Activated T-helper 1 cell treated with Interleukin-2 at 50 U/mL for 16 hours (primary cell): ENCODE measurements at places on chromosomes 1 and 21.

- no peak for DNase-seq
Measured at GRCh38 chr1:111906111-111906510, 83.4 kb downstream of the KCND3 start.

DNA sequence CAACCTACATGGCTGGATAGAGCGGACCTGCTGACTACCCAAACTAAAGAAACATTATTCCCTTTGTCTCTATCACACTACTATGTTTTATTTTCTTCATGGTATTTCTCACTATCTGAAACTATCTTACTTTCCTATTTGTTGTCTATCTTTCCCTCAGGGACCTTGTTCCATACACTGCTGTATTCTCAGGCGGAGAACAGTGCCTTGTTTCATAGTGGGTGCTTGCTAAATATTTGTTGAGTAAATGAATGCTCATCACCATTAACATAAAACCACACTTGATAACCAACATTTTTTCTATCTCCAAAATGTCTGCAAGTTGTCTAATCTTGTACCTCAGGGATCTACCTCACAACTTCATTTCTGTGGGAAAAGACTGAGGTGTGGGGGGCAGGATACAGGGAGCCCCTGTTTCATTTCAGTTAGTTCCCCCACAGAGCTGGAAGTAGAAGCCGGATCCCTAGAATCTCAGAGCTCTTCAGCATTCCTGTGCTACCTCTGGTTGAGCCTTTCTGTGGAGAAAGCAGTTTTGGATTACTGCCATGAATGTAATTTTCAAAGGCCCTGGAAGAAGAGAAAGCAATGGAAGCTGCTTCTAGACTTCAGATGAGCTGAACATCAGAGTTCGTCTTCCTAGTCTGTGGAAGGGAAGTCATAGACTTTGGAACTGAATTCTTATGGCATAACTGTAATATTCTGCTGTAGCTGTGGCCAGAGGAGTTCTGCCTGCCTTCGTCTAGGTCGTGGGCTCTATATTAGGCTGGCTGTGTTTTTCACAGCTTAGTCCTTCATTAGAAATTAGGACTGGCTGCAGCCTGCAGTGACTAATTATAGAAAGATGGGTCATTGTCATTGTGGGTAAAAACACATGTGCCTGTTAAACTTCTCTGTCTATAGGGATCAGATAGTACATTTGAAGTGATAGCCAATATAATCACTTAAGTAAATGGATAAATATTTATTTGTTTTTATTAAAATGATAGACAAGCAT, 293.2 kb upstream of the SGIP1 start:
- DNase-seq: no peak

GRCh38 chr21:46094401-46095082, 3.4 kb upstream of the COL6A2 start:
- no peak for DNase-seq

- DNase-seq: no peak
Measured at GRCh38 chr1:223774134-223774814, 61.9 kb downstream of the CAPN2 start.

DNA sequence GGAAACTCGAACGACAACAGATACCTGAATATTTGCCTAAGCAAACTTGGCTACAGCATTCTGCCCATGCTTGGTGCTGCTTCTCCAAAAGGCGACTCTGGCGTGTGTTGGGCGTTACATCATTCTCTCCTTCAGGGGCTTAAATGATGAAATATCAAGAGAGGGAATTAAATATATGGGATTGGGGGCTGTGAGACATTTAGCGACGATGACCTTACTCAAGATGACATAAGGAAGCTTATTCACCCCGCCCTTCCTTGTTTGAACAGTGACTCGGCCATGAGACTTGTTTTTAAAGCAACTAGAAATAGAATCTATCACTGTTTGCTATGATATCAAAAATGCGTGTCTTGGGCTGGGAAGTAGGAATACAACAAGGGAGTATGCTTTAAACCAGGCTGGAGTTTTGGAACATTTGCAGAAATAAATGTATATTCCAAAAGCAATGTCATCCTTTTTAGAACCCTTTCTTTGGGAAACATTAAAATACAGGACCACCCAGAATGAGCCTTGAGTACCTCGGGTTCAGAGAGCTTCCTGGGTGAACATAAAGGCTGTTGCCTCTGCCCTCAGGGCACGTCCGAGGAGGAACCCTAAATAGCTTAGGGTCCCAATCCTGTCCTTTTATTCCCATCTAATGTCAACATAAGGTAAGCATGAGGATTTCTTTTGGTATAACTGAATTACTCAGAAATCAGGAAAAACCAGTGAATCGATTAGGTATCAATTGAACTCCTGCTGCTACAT, 123.3 kb upstream of the SLC45A1 start:
- DNase-seq: no peak

GRCh38 chr1:227786673-227787512, 28.6 kb upstream of the PRSS38 start:
- DNase-seq: no peak

- no peak for DNase-seq
Measured at GRCh38 chr1:181151378-181152326, 63.2 kb downstream of the IER5 start.

GRCh38 chr1:111110197-111110899, 29.5 kb downstream of the DRAM2 start:
- DNase-seq: no peak

GRCh38 chr1:232468249-232468648, 161.7 kb downstream of the SIPA1L2 start:
- DNase-seq: no peak

- no peak for DNase-seq
Measured at GRCh38 chr1:18069903-18070302, 37.7 kb upstream of the IGSF21 start.

DNA sequence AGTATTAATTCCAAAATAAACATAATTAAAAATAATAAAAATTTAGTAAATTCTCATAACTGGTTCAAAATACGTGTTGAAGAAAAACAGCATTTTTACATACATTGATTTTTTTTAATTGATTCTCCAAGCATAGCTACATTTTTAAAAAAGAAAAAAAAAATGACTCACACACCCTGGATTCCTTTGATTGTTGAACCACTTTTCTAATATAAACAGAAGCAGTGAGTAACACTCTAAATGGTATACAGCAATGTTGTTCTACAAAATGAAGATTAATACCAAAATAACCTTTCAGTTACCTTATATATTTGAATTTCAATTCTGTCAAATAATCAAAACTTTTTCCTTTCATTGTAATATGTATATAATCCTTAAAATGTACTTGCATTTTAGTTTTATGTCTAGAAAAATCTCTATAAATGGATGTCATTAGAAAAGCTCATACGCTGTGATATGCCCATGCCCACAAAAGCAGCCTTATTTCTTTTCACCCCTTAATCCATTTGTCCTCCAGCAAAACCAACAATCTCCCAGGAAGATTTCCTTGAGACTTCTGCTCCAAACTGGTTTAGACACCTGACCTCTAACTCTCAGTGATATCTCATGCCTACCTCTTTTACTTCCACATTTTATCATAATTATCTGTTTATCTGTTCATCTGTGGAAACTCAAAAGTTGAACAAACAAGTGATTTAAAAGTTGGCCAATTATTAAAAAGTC, 246.4 kb upstream of the NR5A2 start:
- no peak for DNase-seq

GRCh38 chr1:91736715-91737615, 149.0 kb downstream of the TGFBR3 start:
- no peak for DNase-seq
